A549 (cell line): ENCODE measurements at places on chromosomes 16 and 17.

- no peak for DNase-seq
Observed at GRCh38 chr17:34177642-34178041, 77.4 kb upstream of the CCL2 start.

- DNase-seq, result no peak
Observed at GRCh38 chr17:68954146-68954896, 871 bp downstream of the ABCA8 start.

GRCh38 chr17:17813725-17814095 is 23.1 kb downstream of the SREBF1 start:
- no peak for DNase-seq

DNA sequence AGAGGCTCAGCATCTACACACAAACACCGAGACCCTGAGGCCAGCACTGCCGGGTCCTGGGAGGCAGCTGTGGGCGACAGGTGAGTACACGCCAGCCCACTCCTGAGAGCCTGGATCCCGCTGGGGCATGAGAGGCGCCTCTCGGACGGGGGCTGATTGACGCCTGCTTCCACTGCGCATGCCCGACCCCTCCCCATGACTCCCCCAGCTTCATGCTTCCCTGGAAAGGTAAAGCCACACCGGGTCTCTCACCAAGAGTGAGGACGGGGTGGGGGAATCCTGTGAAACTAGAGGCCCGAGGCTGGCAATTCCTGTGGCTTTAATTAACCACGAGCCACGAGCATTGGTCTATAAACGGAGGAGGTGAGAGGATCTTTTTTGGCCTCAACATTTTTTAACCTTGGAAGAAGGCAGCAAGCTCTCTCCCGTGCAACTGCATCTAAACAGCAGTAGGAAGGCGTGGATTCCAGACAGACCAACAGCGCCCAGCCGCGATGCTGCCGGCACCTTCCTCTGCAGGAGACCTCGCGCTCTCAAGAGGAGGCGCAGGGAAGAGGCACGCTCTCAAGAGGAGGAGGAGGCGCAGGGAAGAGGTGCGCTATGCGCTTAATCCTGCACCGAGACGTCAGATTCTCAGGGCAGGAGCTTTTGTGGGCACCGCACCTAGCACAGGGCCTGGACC is 71.8 kb upstream of the METRNL start:
- DNase-seq, result no peak

DNA sequence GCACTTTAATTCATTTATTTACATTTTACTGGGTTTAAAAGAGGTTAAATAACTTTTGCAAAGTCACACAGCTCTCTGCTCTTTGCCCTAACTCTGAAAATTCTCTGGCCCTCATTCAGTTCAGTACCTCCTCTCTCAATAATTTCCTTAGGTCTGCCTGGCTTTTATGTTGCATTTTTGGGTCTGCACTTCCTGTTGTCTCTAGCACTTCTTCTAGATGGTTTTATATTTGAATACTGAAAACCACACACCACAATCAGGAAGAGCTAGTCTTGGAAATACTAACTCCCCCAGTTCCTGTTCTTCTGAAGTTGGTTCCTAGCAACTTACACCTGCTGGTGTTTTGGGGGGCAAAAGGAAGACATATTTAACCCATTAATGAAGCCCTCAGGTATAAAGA is 577.9 kb downstream of the HS3ST4 start:
- no peak for DNase-seq
